ENCODE measurements at places on chromosomes 2 and 18.

DNA sequence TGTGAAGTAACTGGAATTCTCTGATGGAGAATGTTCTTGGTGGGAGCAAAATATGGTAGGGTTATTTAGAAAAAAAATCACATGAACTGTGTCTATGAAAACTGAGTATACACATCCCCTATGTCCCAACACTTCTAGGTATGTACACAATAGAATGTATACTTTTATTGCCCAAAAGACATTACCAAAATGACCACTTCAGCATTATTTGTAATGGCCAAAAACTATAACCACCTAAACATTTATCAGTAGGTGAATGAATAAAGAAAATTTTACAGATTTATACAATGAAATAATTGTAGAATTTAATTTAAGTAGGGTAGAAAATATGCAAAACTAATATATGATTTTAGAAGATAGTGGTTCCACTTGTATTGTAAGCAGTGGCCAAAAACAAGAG, 462.8 kb downstream of the KCNJ3 start:
- DNase-seq = no peak

GRCh38 chr18:58497845-58498244, 131.0 kb downstream of the ALPK2 start:
- no peak for DNase-seq

DNA sequence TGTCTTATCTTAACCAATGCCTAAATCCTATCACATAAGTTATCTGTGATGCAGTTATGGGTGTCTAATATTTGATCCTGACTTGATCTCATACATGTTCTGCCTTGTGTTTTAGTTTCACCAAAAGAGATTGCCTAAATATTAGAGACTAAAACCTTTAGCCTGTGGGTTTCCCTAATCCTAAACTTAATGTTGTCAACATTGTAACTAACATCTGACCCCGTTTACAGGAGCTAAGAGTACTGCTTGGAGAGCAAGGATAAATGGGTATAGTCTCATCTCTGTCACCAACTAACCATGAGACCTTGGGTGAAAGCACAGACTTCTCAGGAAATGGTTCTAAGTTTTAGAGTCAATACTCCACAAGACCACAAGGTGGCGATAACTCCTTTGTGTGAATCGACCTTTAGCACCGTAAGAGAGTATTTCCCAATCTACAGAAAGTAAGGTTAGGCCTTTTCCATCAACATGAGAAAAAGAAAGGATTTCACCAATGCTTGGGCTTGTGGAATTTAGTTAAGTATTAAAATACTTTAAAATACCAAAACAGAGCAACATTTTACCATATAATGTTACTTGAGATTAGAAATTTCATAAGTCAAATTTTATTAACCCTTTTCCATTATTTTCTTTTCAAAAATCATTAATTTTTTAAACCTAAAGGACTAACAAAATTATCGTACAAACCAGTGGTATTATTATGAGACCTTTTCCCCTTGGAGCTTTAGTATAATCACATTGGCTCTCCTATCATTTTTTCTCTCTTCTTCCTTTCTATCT, 60.5 kb downstream of the G6PC2 start:
- peak; percentile 52 for DNase-seq

DNA sequence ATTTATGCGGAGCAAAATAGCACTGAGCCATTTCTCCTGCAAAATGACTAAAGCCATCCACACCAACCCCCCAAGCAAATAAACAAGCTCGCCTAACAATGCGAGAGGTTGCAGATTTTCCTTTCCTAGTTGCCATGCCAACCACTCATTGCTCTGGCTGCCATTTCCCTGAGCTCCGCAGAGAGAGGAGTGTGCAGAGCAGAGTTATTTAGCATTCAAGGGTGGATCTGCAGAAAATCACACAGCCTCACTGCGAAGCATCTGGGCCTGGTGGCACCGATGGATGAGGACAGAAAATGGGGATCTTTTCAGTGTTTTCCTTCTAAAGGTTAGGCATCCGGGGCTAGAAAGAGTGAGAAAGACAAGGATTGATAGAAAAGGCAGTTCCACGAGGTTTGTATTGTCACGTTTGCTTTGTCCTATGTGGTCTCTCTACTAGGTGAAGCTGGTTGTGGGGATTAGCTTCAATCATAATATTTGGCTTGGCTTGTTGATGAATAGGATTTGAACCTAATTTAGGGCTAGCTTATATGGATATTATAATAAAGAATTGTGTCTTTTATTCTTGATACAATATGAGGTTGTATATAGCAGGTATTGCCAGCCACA, 110.2 kb upstream of the UNC80 start:
- peak; percentile 44 for DNase-seq

- DNase-seq = no peak
These were observed 249.3 kb downstream of the NDUFA10 start for GRCh38 chr2:239775623-239776435.

- DNase-seq = no peak
These were observed 47.1 kb upstream of the REL start for GRCh38 chr2:60834270-60834717.

DNA sequence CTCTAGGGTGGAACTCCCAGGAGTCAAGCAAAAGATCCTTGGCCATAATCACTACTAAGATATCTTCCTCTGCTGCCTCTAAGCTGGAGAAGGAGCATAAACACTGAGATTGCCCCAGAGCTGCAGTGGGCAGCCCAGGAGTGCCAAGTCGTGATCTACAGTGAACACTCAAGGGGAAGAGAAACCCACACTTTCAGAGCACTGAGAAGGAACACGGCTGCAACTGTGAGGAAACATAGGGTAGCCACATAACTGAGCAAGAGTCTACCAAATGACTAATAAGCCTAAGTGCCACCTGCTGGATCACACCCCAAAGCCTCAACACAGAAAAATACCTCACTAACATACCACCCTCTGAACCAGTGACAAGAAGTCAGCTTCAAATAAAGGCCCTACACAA, 79.6 kb upstream of the RAB12 start:
- DNase-seq = no peak

GRCh38 chr18:55997151-55997561, 409.2 kb upstream of the TCF4 start:
- DNase-seq = no peak

- no peak for DNase-seq
These were observed 50.4 kb upstream of the NABP1 start for GRCh38 chr2:191627518-191627917.

GRCh38 chr2:152811916-152812315, 93.5 kb downstream of the ARL6IP6 start:
- no peak for DNase-seq

Measured in NCI-H2029 treated with DMSO at 0.1 percent for 48 hours (cell line).